Activated naive CD8-positive, alpha-beta T cell treated with anti-CD3 and anti-CD28 coated beads, Interleukin-2, amount 50 U/mL, for 24 hours (primary cell): ENCODE measurements at places on chromosomes 3 and 15.
A peak's percentile ranks its signal among the peaks of the same experiment; 100 is the strongest.

- no peak for DNase-seq
These were observed 120.5 kb downstream of the POLR2M start for GRCh38 chr15:57827021-57827420.

GRCh38 chr3:129025691-129026435 is 24.8 kb downstream of the EFCC1 start:
- no peak for DNase-seq

- peak; percentile 40 for DNase-seq
These were observed 1.1 kb downstream of the RAF1 start for GRCh38 chr3:12662593-12663400.

DNA sequence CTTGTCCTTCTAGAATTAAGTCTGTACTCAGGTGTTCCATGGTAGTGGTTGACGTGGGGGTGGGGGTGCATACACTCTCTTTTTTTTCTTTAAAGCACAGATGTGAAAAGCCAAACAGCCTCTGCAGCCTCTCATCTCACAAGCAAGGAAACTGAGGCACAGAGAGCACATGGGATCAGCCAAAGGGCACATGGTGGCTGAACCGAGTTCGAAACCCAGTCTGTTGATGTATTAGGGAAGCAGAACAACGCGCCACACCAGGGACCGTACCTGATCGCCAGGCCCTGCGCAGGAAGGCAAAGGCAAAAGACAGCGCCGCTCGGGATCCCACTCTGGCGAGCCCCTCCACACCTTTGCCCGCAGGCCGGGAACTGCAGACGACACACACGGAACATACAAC is 47.3 kb downstream of the HERC2 start:
- DNase-seq = no peak

- no peak for DNase-seq
These were observed 37.9 kb downstream of the IL20RB start for GRCh38 chr3:136995652-136996051.

- DNase-seq = no peak
These were observed 14.0 kb upstream of the KLF15 start for GRCh38 chr3:126371096-126371705.

GRCh38 chr3:167691366-167691765 is 37.6 kb upstream of the WDR49 start:
- peak; percentile 11 for DNase-seq

- no peak for DNase-seq
These were observed 145.2 kb downstream of the SSR3 start for GRCh38 chr3:156409694-156410093.

GRCh38 chr3:142645236-142645793 is 49.1 kb downstream of the PLS1 start:
- no peak for DNase-seq

GRCh38 chr3:117536006-117536405 is 826.4 kb downstream of the TUSC7 start:
- DNase-seq = no peak

- DNase-seq = no peak
These were observed 43.0 kb downstream of the CTXND1 start for GRCh38 chr15:80208758-80209734.

DNA sequence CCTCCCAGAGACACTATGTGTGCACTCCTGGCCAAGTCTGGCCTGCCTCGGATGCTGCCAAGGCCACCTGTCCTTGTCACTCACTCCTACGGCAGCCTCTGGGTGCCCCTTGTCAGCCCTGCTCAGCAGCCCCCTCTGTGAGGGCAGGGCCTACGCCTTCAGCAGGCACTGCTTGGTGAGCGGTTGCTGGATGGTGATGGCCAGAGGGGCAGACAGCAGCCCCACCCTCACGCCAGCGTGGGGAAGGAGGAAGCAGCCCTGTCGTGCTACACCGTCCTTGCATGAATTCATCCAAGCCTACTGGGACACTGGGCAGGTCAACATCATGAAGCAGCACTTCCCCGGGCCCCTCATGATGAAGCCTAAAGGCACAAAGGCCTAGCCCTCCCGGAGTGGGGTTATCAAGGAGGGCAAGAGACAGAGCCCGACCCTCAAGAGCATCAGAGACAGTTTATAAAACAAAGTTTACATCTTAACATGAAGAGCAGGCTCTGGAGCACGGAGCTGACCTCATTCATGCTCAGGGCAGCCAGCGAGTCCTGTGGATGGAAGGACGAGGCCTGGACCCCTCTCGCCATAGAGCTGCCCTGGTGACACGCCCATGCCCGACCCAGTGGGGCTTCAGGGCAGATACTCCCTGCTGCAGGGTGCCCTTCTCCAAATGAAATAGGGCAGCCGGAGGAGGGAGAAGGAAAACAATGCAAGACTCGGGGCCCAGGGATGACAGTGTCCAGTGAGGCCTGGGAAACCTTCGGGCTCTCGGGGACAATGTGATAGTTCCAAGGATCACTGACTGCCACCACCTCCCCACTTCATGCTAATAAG is 25.3 kb downstream of the CHDH start:
- no peak for DNase-seq

DNA sequence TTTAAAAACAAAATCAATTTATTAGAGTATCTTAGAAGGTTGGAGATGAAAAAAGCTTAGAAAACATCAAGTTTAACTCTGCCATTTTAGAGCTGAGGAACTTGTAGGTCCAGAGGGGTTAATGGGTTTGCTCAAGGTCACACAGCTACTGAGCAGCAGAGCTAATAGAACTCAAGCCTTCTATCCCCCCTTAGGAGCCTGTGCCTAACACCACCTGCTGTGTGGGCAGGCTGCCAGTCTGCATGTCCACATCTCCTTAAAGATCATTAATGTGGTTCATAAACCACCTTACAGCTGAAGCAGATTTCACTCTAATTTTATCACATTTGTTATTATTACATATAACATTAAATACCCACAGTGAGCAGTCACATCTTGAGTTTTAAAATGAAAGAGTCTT is 14.1 kb upstream of the SLC35G2 start:
- no peak for DNase-seq

DNA sequence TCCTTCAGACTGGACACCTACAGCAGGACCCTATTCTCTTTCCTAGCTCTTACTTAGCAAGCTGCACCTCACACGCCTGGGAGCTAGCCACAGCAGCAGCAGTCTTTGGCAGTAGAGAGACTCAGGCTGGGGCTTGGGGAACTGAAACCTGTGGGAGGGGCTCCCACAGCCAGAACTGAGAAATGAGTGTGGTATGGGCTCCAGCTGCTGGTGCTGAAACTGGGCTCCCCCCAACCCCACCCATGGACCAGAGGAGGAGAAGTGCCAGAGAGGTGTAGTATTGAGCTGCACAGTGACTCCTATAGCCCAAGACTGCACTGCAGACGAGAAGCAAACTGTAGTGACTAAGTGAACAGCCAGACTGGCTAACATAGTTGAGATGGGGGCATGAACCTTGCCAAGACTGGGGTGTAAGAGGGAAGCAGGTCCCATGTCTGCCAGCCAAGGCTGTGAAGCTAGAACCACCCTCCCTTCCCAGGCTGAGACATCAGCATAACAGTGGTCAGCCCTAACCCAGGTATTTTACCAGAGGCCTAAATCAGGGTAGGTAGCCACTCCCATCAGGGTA is 62.5 kb downstream of the MYO5A start:
- peak; percentile 62 for DNase-seq

GRCh38 chr3:137084586-137084985 is 126.8 kb downstream of the IL20RB start:
- no peak for DNase-seq
